ENCODE measurements at places on chromosomes 1 and 21. TPM values are rescaled to one million over a fixed set of nuclear protein-coding genes. Genes with fewer than 3 reads are reported as not detected.

Gene TRAPPC3
- total RNA-seq, result 48.9 TPM

Gene ZYG11A
- total RNA-seq, result 7.3 TPM

Gene FCER1G
- total RNA-seq, result 0.85 TPM

Gene LCE3D
- total RNA-seq, result not detected

Gene TENT5C
- 1.1 TPM for total RNA-seq

Gene ARHGEF11
- 38.1 TPM for total RNA-seq

Gene NUP210L
- not detected for total RNA-seq

Gene PCSK9
- 47.9 TPM for total RNA-seq

Gene WDR64
- not detected for total RNA-seq

GRCh38 chr1:201570886-201571624, 32.1 kb downstream of the NAV1 start:
- no peaks in the 10 kb centered on the region for H3K36me3 ChIP-seq
- H3K4me3 ChIP-seq, result no peak overlapping the region
- DNase-seq, result peak; percentile 3
- H3K27ac ChIP-seq, result no peak overlapping the region
- peaks cover 3% of the 10 kb centered on the region for H3K27me3 ChIP-seq

DNA sequence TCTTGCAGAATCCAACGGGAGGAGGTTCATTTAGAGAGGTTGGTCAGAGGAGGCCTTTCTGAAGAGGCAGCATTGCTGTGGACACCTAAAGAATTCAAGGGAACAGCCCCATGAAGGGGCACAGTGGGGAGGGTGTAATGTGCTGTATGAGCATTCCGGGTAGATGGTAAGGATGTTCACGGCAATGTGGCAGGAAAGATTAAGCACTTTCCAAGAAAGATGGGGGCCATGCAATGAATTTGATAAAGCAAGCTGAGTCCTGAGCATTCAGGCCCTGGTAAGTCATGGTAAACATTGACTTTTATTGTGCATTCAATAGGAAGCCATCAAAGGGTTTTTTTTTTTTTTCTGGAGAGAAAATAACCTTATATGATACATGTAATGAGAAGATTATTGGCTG, 166.6 kb downstream of the GREM2 start:
- no peak for DNase-seq
- H3K27me3 ChIP-seq, result no peaks in the 10 kb centered on the region
- H3K4me1 ChIP-seq, result no peaks in the 10 kb centered on the region
- no peak overlapping the region for H3K4me3 ChIP-seq
- no peaks in the 10 kb centered on the region for H3K36me3 ChIP-seq
- H3K27ac ChIP-seq, result no peak overlapping the region

GRCh38 chr21:38950435-38951094, 144.8 kb downstream of the ETS2 start:
- H3K27ac ChIP-seq, result no peak overlapping the region
- no peaks in the 10 kb centered on the region for H3K36me3 ChIP-seq
- DNase-seq, result no peak
- peaks cover 7% of the 10 kb centered on the region for H3K27me3 ChIP-seq
- peaks cover 13% of the 10 kb centered on the region for H3K4me1 ChIP-seq
- no peak overlapping the region for H3K4me3 ChIP-seq

- no peak overlapping the region for H3K27ac ChIP-seq
- no peaks in the 10 kb centered on the region for H3K27me3 ChIP-seq
- H3K4me1 ChIP-seq, result no peaks in the 10 kb centered on the region
- DNase-seq, result no peak
- H3K36me3 ChIP-seq, result peaks cover 62% of the 10 kb centered on the region
- H3K4me3 ChIP-seq, result no peak overlapping the region
These were observed 32.0 kb downstream of the TMEM53 start for GRCh38 chr1:44642255-44642654.

- H3K27ac ChIP-seq, result peak overlapping the region; percentile 7
- H3K36me3 ChIP-seq, result peaks cover 11% of the 10 kb centered on the region
- peaks cover 46% of the 10 kb centered on the region for H3K4me1 ChIP-seq
These were observed 2.7 kb downstream of the SCYL3 start for GRCh38 chr1:169890761-169891538.

DNA sequence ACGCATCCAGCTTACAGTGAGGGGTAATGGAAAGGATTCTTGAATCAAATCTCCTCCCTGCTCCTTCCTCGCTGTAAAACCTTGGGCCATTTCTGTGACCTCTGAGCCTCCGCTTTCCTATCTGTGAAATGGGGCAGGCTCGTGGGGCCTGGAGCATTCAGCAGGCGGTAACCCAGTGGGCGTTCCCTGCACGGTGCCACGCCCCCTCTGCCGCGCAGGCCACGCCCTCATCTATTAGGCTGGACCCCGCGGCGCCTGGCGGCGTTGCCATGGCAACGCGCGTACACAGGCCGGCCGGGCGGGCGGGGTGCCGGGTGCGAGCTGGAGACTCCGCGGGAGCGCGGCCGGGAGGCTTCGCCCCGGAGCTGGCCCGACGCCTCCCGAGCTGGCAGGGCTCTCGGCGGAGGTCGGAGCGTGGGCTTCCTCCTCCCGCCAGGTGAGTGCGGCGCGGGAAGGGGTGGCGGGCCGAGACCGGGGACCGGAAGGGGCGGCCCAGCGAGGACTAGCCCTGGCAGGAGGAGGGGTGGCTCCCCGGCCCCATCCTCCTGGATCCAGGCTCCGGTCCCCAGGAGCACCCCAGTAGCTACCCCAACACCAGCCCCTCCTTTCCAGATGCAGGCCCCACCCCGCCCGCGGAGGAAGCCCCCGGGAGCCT, at the start of gene FHAD1:
Gene FHAD1 (plus strand): TSS at position 264 of the 655 bp plus-strand sequence. CDS start 4,562 bp downstream, outside the sequence.
- DNase-seq, result peak; percentile 86
- H3K4me3 ChIP-seq, result peak within 1 kb of the TSS; percentile 71
- peaks cover 38% of the 10 kb centered on the region for H3K4me1 ChIP-seq
- no peaks in the 10 kb centered on the region for H3K36me3 ChIP-seq
- H3K27ac ChIP-seq, result peak within 1 kb of the TSS; percentile 15
- H3K27me3 ChIP-seq, result peaks cover 10% of the 10 kb centered on the region

GRCh38 chr1:228194921-228195812, 12.7 kb upstream of the OBSCN start:
- peaks cover 34% of the 10 kb centered on the region for H3K27me3 ChIP-seq
- H3K27ac ChIP-seq, result no peak overlapping the region
- no peak overlapping the region for H3K4me3 ChIP-seq

DNA sequence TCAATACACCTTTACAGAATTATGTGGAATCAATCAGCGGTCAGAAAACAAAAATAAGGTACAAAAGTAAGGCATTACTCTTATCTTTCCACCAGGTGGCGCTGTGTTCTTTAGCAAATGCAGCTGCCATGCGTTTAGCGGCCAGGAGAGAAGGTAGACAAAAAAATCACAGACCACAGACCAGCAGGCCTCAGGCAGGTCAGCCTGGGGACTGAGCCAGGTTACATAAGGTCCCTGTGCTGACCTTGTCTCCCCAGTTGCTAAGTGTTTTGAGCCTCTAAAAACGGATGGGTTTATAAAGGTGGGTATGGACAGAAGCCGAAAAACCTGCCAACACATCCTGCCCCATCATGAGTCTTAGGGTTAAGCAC, 2.8 kb downstream of the RGS16 start:
- H3K4me3 ChIP-seq, result no peak overlapping the region
- no peak overlapping the region for H3K27ac ChIP-seq
- H3K4me1 ChIP-seq, result peaks cover 8% of the 10 kb centered on the region
- no peaks in the 10 kb centered on the region for H3K36me3 ChIP-seq
- DNase-seq, result peak; percentile 61

- H3K4me1 ChIP-seq, result peaks cover 20% of the 10 kb centered on the region
- peak overlapping the region; percentile 70 for H3K27ac ChIP-seq
- DNase-seq, result no peak
- H3K27me3 ChIP-seq, result no peaks in the 10 kb centered on the region
- no peaks in the 10 kb centered on the region for H3K36me3 ChIP-seq
- no peak overlapping the region for H3K4me3 ChIP-seq
These were observed 50.7 kb downstream of the JAK1 start for GRCh38 chr1:64915381-64916274.

DNA sequence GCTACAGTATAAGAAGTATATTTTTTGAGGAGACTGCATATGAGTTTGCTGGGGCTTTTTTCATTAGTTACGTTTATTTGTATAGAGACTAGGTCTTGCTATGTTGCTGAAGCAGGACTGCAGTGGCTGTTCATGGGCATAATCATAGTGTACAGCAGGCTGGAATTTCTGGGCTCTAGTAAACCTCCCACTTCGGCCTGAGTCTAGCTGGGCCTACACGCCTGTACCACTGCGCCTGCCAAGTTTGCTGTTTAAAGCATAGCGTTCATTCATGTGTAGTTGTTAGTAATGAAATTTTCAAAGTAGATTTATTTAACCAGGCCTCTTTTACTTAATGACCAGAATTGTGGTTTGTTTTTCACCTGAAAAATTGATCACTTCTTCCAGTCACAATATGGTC, 33.8 kb downstream of the HS2ST1 start:
- no peak overlapping the region for H3K27ac ChIP-seq
- no peak overlapping the region for H3K4me3 ChIP-seq
- no peaks in the 10 kb centered on the region for H3K36me3 ChIP-seq
- H3K27me3 ChIP-seq, result no peaks in the 10 kb centered on the region
- no peak for DNase-seq

DNA sequence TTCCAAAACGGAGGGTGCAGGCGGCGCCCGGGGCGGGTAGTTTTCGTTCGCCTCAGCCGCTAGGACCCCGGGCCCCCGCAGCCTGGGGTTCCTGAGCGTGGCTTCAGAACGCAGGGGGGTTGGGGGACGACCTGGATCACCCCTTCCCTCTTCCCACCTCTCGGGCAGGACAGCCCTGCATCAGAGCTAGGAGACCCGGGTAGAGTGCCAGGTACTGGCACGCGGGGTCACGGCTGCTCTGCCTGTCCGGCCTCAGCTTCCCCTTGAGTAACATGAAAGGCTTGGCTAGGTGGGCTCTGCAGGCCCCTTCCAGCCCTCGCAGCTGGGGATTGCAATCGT, 484 bp downstream of the DFFB start:
- H3K4me3 ChIP-seq, result peak overlapping the region; percentile 96
- H3K4me1 ChIP-seq, result peaks cover 18% of the 10 kb centered on the region
- no peak overlapping the region for H3K27ac ChIP-seq
- H3K27me3 ChIP-seq, result peaks cover 8% of the 10 kb centered on the region
- no peaks in the 10 kb centered on the region for H3K36me3 ChIP-seq

GRCh38 chr1:47849005-47849521, 148.1 kb downstream of the TRABD2B start:
- no peaks in the 10 kb centered on the region for H3K36me3 ChIP-seq
- DNase-seq, result no peak
- H3K27me3 ChIP-seq, result no peaks in the 10 kb centered on the region
- H3K4me1 ChIP-seq, result peaks cover 17% of the 10 kb centered on the region
- no peak overlapping the region for H3K4me3 ChIP-seq
- H3K27ac ChIP-seq, result no peak overlapping the region

- H3K36me3 ChIP-seq, result no peaks in the 10 kb centered on the region
- H3K4me3 ChIP-seq, result no peak overlapping the region
- peaks cover 19% of the 10 kb centered on the region for H3K4me1 ChIP-seq
- no peaks in the 10 kb centered on the region for H3K27me3 ChIP-seq
These were observed 14.0 kb downstream of the GNAT2 start for GRCh38 chr1:109605381-109605780.

- H3K36me3 ChIP-seq, result no peaks in the 10 kb centered on the region
- peaks cover 41% of the 10 kb centered on the region for H3K4me1 ChIP-seq
- DNase-seq, result peak; percentile 19
These were observed 1.3 kb upstream of the CACNA1E start for GRCh38 chr1:181482001-181482430.

- DNase-seq, result no peak
- no peaks in the 10 kb centered on the region for H3K27me3 ChIP-seq
- no peak overlapping the region for H3K27ac ChIP-seq
These were observed 51.2 kb downstream of the BEND5 start for GRCh38 chr1:48725341-48726046.

DNA sequence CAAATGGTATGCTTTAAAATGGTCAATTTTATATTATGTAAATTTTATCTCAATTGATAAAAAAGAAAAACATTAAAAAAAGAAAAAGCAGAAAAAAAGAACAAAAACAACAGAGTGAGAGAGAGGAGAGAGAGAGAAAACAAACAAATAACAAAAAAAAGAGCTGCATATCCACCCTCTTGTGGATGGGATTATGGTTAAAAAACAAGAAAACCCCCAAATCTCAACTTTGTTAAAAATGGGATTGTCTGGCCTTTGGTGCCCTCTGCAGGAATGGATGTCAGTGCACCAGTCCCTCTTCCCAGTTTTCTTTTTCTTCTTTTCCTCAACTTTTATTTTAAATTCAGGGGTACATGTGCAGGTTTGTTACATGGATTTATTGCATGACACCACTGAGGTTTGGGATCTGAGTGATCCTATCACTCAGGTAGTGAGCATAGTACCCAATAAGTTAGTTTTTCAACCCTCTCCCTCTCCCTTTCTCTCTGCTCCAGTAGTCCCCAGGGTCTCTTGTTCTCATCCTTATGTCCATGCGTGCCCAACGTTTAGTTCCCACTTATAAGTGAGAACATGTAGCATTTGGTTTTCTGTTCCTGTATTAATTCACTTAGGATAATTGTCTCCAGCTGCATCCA, 28.1 kb downstream of the RNF187 start:
- DNase-seq, result no peak
- no peaks in the 10 kb centered on the region for H3K36me3 ChIP-seq
- no peaks in the 10 kb centered on the region for H3K4me1 ChIP-seq
- H3K27me3 ChIP-seq, result peaks cover 97% of the 10 kb centered on the region

DNA sequence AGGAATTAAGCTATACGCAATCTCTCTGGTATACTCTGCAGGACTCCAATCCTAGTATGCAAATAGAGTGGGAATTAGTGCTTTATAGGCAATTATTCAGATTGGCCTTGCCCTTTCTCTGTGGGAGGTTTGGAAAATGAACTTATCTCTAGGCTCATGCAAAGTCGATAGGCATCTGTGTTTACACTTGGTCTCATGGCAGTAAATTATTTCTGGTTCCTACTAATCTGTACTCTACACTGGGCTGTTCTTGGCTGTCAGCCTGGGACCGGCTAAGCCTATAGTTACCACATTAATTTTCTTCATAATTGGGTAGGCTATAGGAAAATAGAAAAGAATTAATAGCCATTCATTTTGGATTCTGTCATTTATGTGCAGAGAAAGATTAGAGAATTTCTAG, 544.6 kb downstream of the AMY1C start:
- no peak overlapping the region for H3K4me3 ChIP-seq
- H3K36me3 ChIP-seq, result no peaks in the 10 kb centered on the region
- peaks cover 10% of the 10 kb centered on the region for H3K4me1 ChIP-seq
- DNase-seq, result no peak
- no peak overlapping the region for H3K27ac ChIP-seq

DNA sequence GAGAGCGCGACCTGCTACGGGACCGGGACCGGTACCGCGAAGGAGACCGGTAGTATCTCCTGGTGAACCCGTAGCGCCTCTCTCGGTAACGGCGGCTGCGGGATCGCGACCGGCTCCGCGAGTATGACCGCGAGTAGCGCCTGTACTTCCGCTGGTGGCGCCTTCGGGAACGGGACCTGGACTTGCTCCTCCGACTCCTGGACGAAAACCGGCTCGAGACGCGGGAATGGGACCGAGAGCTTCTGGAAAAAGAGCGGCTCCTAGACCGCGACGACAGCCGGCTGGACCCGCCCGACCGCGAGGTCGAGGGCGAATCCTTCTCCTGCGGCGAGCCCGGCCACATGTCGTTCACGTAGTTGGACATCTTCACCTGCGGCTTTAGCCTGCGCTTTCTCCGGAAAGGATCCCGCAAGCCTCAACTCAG, 642 bp downstream of the RSRP1 start:
- peak overlapping the region; percentile 96 for H3K27ac ChIP-seq
- H3K4me1 ChIP-seq, result peaks cover 22% of the 10 kb centered on the region
- H3K4me3 ChIP-seq, result peak overlapping the region; percentile 97
- peaks cover 46% of the 10 kb centered on the region for H3K36me3 ChIP-seq
- H3K27me3 ChIP-seq, result no peaks in the 10 kb centered on the region
